ENCODE measurements at places on chromosomes 2 and 18.
A peak's percentile ranks its signal among the peaks of the same experiment; 100 is the strongest.

- DNase-seq, result no peak
These were observed 10.0 kb downstream of the ZC3H8 start for GRCh38 chr2:112244854-112245253.

DNA sequence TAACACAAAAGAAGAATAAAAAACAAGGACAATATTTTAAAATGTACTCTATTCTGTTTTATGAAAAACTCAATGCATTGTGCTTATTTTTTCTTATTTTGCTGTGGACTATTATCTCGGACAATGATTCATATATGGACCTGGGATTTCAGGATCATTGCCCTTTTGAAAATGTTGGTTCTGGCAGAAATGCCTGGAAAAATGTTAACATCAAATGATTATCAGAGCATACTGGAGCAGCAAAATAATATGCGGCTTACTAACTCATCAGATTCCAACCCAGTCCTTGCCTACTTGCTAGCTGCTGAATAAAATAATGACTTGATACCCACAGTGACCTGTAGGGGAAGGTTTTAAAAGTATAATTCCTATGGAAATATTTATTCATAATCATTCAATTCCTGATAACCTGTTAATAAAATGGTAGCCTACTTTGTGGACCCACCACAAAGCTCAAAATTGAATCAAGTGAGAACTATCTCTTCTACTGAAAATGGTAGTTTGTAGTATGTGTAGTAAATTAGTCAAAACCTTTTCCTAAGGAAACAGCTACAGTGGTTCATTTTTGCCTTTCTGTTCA is 117.4 kb downstream of the NEB start:
- no peak for DNase-seq

GRCh38 chr2:226693521-226693920 is 106.1 kb downstream of the IRS1 start:
- no peak for DNase-seq

DNA sequence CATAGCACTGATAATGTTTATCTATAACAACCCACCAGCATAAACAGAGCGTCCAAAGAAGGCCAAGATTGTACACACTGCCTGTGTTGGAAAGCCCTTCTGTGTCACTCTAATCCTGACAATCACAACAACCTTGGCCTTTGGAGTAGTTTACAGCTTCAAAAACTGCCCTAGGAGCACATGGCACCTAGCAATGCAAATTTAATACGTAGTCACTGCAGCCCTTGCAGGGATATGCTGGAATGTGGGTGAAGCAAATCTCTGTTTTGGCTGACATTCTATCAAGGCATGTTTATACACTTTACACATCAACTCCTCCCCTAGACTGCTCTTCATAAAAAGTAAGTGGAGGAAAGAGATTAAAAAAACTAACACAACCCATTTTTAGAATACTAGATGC is 66.8 kb downstream of the GRB14 start:
- DNase-seq, result no peak

DNA sequence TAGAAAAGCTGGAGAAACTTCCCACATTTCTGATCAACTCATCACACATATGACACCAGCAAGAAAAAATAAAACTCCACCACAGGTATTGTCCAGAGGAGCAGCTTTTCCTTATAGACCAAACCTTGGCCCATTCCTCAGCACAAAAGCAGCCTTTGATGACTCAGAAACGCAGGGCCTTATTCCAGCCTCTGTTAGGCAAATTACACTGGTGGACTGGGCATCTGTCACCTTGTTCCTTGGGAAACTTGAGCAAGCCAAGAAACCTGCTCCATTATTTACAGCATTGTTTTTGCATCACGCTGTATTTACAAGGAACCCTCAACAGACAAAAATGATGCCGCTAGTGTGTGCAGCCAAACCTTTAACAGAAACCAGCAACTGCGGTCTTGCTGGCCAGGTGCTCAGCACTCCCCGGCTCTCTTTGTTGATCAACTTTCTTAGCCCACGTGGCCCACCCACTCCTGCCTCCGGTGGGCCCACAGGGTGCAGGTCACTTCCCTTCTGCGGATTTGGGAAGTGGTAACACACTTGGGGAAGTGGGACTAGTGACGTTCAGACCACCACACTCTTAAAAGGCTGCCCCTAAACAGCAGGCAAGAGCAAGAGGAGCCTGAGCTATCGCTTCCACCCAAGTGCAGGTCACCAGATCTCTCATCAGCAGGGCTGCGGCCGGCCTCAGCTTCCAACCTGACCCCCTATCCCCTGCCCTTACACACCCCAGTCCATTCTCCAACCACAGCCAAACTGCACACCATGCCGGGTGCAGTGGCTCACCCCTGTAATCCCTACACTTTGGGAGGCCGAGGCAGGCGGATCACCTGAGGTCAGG is 1.5 kb downstream of the AP1S3 start:
- no peak for DNase-seq

- no peak for DNase-seq
These were observed 9.1 kb downstream of the TMEM127 start for GRCh38 chr2:96256611-96257113.

DNA sequence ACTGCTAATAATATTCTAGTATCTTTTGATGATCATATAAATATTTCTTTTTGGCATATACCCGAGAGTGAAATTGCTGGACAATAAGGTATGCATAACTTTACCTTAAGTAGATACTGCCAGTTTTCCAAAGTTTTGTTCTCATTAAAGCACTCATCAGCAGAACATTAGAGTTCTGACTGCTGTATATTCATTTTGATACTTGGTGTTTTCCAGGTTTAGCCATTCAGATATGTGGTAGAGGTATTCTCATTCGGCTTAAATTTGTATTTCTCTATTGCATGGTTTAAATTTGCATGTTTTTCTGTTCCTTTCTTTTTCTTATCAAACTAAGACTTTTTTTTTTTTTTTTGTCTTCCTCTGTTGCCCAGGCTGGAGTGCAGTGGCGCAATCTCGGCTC is 18.2 kb downstream of the CYBRD1 start:
- DNase-seq, result no peak

GRCh38 chr2:35428548-35428947 is 927.0 kb upstream of the CRIM1 start:
- DNase-seq, result peak; percentile 39

DNA sequence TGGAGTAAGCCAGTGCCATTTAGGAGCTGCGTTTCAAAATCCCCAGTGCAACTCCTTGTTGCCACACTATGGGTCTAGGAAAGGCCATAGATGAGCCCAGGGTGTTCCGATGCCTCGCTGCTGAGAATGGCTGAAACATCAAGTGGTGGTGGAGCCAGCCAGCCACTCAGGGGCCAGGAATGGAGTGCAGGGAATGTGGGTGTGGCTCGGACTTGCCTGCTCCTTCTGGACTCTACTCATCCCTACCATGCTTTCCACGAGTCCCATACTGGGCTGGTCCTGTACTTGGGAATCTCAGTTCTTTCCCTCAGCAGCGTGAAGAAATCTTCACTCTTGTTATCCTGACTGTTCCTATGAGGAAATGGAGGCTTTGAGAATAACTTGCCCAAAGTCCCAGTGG is 143.5 kb downstream of the INSIG2 start:
- DNase-seq, result no peak

- no peak for DNase-seq
These were observed 162.7 kb downstream of the CAMKMT start for GRCh38 chr2:44524347-44524926.

- DNase-seq, result no peak
These were observed 79.6 kb downstream of the USP40 start for GRCh38 chr2:233486778-233487552.

- no peak for DNase-seq
These were observed 204.3 kb downstream of the SNTG2 start for GRCh38 chr2:1154710-1155594.

DNA sequence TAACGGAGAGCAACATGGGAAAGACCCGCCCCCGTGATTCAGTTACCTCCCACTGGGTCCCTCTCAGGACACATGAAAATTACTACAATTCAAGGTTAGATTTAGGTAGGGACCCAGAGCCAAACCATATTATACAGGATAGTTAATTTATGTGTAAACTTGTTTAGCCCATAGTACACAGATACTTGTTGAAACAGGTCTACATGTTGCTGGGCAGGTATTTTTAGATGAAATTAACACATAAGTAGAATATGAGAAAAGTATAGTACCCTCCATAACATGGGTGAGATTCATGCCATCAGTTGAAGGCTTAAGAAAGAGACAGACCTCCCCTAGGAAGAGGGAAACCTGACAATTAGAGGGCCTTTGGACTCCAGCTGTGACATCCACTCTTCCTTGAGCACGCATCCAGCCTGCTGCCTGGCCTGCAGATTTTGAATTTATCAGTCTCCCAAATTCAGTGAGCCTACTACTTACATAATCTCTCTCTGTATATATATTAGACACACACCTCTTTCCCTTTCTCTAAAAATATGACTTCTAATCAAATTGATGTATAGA is 463.5 kb upstream of the NETO1 start:
- no peak for DNase-seq

DNA sequence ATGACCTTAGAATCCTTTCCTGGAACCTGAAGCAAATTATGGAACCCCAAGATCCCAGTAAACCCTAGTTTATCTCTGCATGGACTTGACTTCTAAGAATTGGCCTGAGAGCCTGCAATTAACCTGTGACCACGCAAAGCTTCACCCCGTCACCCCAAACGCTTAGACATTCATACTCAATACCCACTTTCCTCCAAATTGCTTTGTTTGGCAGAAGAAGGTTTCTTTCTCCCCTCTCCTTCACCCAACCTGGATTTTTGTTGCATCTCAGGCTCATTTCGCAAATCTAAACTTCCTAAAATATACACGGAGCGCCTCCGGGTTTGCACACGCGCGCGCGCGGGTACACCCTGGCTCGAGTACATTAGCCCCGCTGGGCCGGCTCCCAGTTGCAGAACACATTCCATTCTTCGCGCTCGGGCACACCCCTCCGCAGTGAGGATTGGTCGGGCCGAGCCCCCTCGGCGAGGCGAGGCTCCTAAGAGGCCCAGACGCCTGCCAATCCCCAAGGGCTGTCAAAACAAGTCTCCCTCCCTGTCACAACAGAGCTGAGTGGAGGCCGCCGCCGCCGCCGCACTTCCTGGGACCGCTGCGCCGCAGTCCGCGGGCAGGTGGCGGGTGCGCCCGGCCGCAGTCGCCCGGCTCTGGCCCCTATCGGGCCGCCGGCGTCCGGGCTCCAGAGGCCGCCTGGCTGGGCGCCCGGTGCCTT is at the start of gene PLCL1:
TSS of gene PLCL1 (plus strand) at position 545 of the 709 bp plus-strand sequence.
- peak; percentile 90 for DNase-seq

DNA sequence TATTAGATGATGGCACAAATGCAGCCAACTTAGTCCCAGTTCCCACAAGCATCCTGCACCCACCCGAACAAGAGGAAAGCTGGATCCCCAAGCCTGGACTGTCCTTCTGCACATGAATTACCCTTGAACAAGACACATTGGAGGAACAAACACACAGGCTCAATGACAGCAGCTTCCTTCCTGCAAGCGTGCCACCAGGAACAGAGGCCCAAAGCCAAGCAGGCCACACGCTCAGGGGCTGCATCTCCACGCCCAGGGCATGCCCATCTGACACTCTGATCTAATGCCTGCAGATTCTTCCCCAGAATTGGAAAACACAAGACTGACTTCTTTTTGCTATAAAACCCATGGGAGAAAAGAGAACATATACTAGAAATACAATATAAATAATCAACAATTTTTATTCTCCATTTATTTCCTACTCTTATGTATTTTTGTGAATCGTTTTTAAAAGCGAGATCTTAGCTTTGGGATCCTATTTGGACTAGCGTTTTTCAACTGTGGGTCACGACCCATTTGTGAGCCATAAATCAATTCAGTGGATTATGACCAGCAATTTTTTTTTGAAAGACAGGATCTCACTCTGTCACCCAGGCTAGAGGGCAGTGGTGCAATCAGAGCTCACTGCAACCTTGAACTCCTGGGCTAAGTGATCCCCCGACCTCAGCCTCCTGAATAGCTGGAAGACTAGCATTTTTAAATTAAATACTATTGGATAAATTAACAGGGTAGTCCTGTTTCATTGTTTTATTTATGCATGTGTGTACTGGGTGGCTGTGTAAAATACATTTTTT is 34.4 kb downstream of the PSTPIP2 start:
- no peak for DNase-seq

- DNase-seq, result no peak
These were observed 365.9 kb downstream of the CELF4 start for GRCh38 chr18:37199741-37200140.

Measured in stimulated activated CD4-positive, alpha-beta T cell treated with anti-CD3 and anti-CD28 coated beads, Interleukin-2, amount 100 ng/mL, for 24 hours (primary cell).